Mesothelial cell of epicardium (in vitro differentiated cells): ENCODE measurements at places on chromosomes 2 and 18.

DNA sequence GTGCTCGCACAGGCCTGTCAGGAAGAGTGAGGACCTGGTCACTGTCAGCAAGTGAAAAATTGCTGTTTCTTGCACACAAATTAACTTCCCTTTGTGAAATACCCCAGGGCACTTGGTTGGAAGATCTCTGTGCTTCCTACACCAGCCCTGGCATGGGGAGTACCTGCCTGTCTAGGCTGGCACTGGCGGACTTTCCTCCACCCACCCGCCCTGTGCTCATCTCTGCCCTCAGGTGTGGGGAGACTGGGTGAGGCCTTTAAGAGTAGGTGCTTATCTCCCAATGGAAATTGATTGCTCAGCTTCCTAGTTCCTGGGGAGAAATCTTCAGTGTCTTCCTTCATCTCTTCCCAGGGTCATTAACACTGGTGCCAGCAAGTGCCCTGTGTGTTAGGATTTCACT is 42.1 kb downstream of the IMPA2 start:
- no peaks in the 10 kb centered on the region for H3K4me1 ChIP-seq
- no peaks in the 10 kb centered on the region for H3K27me3 ChIP-seq
- no peak overlapping the region for H3K27ac ChIP-seq
- H3K4me3 ChIP-seq, result no peak overlapping the region
- H3K36me3 ChIP-seq, result peaks cover 18% of the 10 kb centered on the region

DNA sequence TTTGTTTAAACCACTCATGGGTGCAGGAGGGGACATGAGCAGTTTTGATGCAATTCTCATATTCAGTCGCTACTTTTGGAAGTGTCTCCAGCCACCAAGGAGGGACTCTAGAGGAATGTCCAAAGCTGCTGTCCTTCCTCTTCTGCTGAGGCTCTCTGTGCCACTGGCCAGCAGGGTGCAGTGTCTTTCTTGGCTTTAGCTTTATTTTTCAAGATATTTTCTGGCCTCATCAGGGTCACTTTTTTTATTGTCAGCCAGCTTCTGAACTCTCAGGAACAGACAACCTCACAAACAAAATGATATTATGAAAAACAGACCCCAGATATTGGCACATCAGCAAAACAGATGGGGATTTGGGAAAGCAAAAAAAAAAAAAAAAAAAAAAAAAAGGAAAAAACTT is 289.3 kb upstream of the ZSWIM2 start:
- no peaks in the 10 kb centered on the region for H3K36me3 ChIP-seq
- H3K4me1 ChIP-seq, result no peaks in the 10 kb centered on the region
- no peak overlapping the region for H3K27ac ChIP-seq
- no peak overlapping the region for H3K4me3 ChIP-seq
- H3K27me3 ChIP-seq, result peaks cover 2% of the 10 kb centered on the region

DNA sequence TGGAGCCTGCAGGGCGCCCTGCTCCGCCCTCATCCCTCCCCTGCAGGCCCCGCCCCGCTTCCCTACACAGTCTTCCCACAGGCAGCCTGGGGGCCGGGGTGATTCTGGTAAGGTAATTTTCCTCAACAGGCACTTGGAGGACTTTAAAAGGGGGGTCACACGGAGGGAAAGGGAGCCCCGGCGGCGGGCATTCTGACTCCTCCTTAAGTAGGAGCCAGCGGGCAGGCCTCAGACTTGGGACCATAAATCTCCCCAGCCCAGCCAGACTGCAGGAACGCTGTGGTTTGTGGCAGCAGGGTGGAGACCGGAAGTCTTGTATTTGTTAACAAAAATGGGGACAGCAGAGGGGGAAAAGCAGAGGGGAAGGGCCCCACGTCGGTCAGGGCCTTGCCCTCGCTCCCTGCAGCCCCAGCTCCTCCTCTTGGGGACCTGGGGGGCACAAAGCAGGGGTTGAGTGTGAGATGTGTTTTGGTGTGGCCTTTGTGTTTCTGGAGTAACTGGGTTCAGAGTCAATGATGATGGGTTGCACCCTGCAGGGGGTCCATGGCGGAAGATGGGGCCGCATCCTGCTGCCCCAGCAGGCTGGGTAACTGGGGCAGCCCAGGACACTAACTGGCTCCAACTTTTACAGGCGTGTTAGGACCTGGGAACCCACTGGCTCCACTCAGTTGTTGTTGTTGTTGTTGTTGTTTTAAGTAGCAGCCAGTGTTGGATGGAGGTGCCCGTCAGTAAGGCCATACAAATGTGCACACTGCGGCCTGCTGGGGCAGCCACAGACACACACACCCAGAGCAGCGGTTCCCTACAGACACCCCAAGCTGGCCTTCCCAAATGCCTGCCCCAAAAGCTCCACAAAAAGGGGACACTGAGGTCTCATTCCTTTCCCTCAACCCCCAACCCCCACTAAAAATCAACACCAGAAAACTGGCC is 27.7 kb downstream of the SMAD7 start:
- H3K4me3 ChIP-seq, result peak overlapping the region; percentile 43
- H3K27ac ChIP-seq, result peak overlapping the region; percentile 99
- H3K4me1 ChIP-seq, result peaks cover 82% of the 10 kb centered on the region
- no peaks in the 10 kb centered on the region for H3K27me3 ChIP-seq
- DNase-seq, result peak; percentile 57

- no peak for DNase-seq
- H3K27me3 ChIP-seq, result peaks cover 5% of the 10 kb centered on the region
- H3K36me3 ChIP-seq, result no peaks in the 10 kb centered on the region
- no peak overlapping the region for H3K4me3 ChIP-seq
- no peak overlapping the region for H3K27ac ChIP-seq
Measured at GRCh38 chr2:222711315-222711940, 40.0 kb downstream of the MOGAT1 start.

GRCh38 chr2:112694182-112694581 is 26.6 kb upstream of the NT5DC4 start:
- no peak overlapping the region for H3K4me3 ChIP-seq
- H3K27ac ChIP-seq, result no peak overlapping the region
- no peaks in the 10 kb centered on the region for H3K36me3 ChIP-seq
- peaks cover 5% of the 10 kb centered on the region for H3K27me3 ChIP-seq

DNA sequence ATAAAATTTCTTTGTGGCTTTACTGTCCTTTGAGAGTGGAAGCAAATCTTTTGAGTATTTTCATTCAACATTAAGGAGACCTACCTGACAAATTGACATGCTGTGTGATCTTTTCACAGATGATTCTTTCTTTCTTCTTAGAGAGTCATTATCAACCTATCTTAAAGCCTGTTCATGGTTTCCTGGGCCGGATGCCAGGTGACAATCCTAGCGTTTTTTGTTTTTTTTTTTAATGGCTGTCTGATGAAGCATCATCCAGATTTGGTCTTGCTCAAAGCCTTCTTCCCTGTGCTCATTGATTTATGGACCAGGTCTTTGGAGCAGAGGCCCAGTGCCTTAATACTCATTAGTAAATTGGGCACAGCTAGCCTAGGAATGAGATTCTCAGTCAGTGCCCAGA is 9.8 kb upstream of the MGAT5 start:
- H3K4me3 ChIP-seq, result no peak overlapping the region
- H3K27ac ChIP-seq, result no peak overlapping the region
- H3K27me3 ChIP-seq, result no peaks in the 10 kb centered on the region
- DNase-seq, result no peak
- H3K36me3 ChIP-seq, result no peaks in the 10 kb centered on the region
- H3K4me1 ChIP-seq, result peaks cover 18% of the 10 kb centered on the region

- H3K36me3 ChIP-seq, result no peaks in the 10 kb centered on the region
- H3K27me3 ChIP-seq, result peaks cover 30% of the 10 kb centered on the region
- H3K4me3 ChIP-seq, result no peak overlapping the region
- peaks cover 26% of the 10 kb centered on the region for H3K4me1 ChIP-seq
Measured at GRCh38 chr2:177029501-177029900, 183.1 kb upstream of the HNRNPA3 start.

GRCh38 chr18:58104096-58104495 is 60.1 kb downstream of the NEDD4L start:
- H3K27ac ChIP-seq, result peak overlapping the region; percentile 80
- no peak overlapping the region for H3K4me3 ChIP-seq
- peaks cover 3% of the 10 kb centered on the region for H3K36me3 ChIP-seq
- no peak for DNase-seq
